ENCODE measurements at places on chromosomes 7 and 10. TPM values are rescaled to one million over a fixed set of nuclear protein-coding genes. Genes with fewer than 3 reads are reported as not detected.

The HOXA7 gene
- total RNA-seq = 5.2 TPM

The WDR86 gene
- 0.20 TPM for total RNA-seq

The SFTPA1 gene
- not detected for total RNA-seq

The EN2 gene
- 0.83 TPM for total RNA-seq

The WDFY4 gene
- total RNA-seq = 0.07 TPM

The SEPTIN14 gene
- not detected for total RNA-seq

The INSYN2A gene
- total RNA-seq = 1.6 TPM

The MRPL32 gene
- total RNA-seq = 73.4 TPM

The CDK14 gene
- total RNA-seq = 0.34 TPM

The COL13A1 gene
- total RNA-seq = 0.31 TPM

The RELN gene
- total RNA-seq = 0.05 TPM

The TRA2A gene
- 72.8 TPM for total RNA-seq

The ATP5F1C gene
- total RNA-seq = 264 TPM

The LIPF gene
- not detected for total RNA-seq

The GRID1 gene
- total RNA-seq = 0.29 TPM

The BPGM gene
- 17.4 TPM for total RNA-seq
